ENCODE measurements at places on chromosomes 4 and X.

GRCh38 chr4:16227462-16227868 lies 1.2 kb upstream of the TAPT1 start:
- DNase-seq: peak; percentile 30

GRCh38 chrX:44020693-44021092 lies 47.5 kb upstream of the NDP start:
- no peak for DNase-seq

DNA sequence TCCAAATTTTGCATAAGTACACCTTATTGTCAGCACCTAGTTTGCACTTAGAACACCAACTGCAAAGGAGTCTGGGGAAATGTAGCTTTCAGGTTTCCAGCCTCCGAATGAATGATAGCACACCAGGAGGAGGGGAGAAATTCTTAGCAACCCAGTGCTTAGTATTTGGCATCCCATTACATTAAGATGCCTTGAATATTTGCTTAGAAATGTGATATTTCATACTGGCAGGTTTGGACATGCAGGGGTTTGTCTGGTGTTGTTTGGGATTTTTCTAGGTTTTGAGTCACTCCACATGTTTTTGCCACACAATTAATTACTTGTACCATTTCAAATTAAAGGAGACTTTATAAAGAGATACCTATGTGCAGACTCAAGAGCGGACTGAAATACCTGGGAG lies 60.3 kb upstream of the CAMK2D start:
- no peak for DNase-seq

DNA sequence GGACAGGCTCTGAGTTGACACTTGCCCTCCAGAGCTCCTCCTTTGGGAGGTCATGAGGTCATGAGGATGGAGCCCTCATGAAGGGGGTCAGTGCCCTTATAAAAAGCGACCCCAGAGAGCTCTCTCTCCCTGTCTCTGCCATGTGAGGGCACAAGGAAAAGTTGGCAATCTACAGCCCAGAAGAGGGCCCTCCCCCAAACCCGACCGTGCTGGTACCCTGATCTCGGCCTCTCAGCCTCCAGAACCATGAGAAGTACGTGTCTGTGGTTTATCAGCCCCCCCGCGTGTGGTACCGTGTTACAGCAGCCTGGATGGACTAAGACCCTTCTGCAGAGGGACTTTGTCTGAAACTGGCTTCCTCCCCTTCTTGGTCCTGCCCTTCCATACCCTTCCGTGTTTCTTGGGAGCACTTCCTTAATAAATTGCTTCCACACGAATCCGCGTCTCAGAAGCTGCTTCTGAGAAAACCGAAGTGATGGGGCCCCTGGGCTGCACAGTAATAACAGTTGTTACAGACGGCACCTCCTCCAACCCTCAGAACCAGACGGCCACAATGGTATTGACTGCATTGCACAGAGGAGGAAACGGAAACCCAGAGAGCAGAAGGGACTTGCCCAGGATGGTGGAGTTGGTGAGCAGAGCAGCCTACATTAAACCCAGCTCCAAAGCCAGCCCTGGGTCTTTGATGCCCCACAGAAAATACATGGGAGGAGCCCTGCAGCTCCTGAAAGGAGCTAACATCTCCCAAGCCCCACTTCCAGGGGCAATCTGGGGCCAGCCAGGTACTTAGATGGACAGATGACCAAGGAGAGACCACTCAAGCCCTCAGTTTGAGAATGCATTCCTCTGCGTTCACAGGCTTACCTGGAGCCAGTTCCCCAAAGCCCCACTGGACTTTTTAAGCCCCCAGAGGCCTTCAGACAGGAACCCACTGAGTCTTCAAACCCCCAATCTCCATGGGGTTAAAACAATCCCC lies 242.7 kb downstream of the BCOR start:
- no peak for DNase-seq

DNA sequence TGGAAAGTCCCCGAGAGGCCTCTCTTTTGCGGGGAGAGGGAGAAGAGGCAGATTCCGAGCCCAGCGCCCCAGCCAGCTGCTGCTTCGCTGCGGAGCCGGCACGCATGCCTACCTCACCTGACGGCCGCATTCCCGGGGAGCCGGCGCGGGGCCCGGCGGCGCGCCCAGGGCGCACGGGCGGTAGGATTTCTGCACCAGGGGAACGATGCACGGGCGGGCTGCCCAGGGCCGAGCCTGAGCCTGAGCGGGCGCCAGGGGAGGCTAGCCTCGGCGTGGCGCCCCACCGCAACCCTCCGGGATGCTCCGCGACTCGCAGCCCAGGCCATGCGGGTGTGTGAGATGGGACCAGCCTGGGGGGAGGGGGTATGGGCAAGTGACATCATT lies 81.3 kb upstream of the SCML1 start:
- DNase-seq: no peak

DNA sequence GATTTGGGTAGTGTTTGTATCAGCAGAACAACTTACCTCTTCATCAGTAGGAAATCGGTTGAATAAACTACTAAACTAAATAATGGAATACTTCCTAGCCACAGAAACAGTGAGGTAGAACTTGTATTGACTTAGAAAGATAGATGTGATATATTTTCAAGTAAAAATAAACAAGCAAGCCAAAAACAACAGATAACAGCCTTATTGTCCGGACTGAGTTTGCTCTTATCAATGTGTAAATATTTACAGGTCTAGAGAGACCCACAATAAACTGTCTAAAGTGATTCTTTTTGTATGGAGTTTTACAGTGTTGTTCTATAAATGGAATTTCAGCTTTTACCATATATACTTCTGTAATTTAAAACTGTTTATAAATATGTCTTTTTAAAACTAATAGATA lies 721.8 kb downstream of the ADGRL3 start:
- DNase-seq: no peak

DNA sequence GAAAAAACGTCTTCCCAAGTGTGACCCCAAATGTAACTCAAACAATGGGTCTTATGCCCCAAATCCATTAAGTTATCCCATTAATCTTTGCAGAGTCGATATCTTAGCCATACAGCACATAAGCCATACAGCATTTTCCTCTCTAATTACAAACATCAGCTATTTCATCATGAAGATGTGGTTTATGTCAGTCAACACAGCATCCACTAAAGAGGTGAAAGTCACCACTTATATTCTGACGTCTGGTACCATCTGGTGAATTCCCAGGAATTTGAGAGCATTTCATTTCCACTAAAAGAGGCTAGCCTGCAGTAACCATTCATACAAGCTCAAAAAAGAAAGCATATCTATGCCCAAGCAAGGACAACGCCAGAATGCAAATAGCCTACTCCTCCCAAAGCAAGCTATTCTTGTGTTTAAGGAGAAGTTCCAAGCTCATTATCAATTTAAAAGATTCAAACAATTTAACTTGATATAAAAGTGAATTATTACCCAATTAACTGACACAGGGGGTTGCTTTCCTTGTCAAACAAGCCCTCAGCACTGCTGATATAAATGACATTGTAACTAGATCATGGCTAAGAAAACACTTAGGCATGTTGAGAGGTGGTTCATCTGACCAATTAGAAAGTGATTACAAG lies 203.3 kb downstream of the ANTXR2 start:
- DNase-seq: no peak

GRCh38 chr4:148692242-148692641 lies 250.0 kb upstream of the NR3C2 start:
- DNase-seq: no peak

DNA sequence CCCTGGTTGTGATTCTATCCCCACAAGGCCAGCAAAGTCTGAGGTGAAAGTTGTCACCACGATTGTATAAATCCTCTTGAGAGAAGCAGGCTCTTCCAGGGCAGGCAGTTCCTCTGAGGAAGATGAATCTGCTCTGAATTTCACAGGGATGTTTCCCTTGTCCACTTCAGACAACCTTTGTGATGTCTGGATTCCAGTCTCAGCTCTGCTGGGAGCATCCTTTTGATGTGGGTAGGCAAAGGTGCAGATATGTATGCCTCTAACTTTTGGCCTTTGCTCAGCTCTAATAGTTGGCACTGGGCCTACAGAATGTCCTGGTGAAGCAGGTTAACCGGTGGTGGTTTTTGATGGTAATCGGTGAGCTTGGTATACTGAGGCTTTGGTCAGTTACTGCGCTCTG lies 50.6 kb upstream of the WDR1 start:
- no peak for DNase-seq

GRCh38 chr4:5773271-5773555 lies 62.2 kb downstream of the EVC start:
- DNase-seq: peak; percentile 82

DNA sequence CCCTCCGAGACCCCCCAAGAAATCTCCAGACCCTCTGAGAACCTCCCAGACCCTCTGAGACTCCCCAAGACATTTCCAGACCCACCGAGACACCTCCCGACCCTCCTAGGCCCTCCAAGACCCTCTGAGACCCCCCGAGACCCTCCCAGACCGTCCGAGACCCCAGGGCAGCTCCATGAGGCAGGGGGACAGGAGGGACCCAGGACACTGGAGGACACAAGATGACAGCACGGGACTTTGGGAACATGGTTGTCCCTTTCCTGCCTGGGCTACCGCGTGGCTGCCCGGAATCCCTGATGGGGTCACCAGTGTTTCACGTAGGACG lies 10.3 kb downstream of the CTBP1 start:
- no peak for DNase-seq

GRCh38 chr4:44872246-44872645 lies 145.9 kb upstream of the GNPDA2 start:
- DNase-seq: no peak

DNA sequence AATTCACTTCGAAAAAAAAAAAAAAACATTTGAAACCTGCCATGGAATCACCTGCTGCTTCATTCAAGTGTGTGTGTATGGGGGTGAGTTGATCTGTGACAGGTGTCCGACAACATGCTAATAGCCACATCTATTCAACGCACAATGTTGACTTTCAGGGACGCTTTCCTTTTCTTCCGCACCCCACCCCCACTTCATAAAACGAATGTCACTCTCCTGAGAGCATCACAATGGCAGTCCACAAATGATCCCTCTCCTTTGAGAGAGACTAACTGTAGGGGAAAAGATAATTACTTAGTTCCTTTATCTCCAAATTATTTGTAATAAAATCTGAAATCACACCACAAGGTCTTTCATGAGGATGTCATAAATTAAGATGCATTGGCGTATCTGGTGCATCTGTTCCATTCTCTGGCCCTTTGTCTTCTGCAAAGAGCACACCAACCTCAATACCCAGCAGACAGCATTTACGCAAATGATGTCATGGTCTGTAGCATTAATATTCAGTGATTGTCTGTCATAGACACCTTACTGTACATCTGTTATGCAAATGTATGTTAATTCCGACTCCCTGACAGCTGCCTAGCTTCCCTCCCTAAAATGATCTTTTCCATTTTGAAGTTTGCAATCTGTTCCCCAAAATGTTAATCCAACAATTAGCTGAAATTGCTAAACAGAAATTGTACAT lies 640.0 kb upstream of the BOD1L1 start:
- no peak for DNase-seq

- no peak for DNase-seq
Measured at GRCh38 chr4:43244688-43245382, 352.3 kb downstream of the GRXCR1 start.

DNA sequence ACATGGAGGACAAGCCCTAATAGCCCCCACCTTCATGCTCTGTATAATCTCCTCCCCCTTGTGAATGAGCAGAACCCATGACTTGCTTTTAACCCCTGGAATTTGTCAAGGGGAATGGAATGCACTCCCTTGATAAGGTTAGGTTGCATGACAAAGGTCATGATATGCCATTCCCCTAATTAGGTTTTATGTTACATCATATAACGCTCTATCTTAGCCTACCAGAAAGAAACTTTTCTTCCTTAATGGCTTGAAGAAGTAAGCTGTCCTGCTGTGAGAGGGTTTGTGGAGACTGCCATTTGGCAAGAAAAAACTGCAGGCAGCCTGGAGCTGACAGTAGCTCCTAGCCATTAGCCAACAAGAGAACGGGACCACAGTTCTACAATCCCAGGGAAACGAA lies 399.8 kb upstream of the MAD2L1 start:
- no peak for DNase-seq

GRCh38 chrX:84240848-84241565 lies 53.0 kb upstream of the RPS6KA6 start:
- DNase-seq: peak; percentile 19

- no peak for DNase-seq
Measured at GRCh38 chr4:162634390-162634789, 470.6 kb upstream of the FSTL5 start.

DNA sequence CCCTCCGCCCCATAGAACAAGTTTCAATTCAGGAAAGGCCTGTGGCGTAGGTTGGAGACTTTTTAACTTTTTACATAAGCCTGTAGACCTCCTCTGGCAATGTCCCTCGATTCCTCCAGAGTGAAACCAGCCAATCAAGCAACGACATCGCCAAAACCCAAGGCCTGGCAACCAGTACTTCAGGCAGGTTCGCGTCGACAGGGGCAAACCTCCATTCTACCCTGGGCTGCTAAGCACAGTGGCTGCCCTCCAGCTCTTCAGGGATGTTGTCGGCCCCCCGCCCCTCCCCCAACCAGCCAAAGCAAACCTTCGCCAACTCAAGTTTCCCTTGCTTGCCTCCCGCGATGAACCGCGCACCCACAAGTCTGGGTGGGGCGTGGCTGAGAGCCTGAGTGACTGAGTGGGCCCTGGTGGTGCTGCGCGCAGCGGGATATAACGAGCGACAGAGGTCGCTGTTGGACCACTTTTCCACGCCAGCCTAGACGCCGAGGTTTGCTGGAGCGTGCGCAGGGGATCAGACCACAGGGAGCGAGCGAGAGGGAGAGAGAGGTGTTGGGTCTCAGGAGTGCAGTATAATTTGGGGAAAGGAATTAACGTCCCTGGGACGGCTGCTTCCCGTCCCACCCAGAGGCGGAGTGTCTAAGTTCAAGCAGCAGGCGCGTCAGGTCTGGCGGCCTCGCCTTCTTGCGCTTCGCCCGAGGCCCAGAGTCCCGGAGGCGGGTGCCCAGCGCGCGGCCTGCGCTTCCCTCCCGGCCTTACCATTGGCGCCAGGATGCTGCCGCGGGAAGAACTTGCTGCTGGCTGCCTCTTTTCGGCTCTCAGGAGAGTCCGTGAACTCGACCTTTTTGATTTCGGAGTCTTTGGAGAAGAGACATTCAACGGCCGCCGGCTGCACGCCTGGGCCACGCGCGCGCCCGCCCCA lies 9.0 kb upstream of the PITX2 start:
- peak; percentile 84 for DNase-seq

DNA sequence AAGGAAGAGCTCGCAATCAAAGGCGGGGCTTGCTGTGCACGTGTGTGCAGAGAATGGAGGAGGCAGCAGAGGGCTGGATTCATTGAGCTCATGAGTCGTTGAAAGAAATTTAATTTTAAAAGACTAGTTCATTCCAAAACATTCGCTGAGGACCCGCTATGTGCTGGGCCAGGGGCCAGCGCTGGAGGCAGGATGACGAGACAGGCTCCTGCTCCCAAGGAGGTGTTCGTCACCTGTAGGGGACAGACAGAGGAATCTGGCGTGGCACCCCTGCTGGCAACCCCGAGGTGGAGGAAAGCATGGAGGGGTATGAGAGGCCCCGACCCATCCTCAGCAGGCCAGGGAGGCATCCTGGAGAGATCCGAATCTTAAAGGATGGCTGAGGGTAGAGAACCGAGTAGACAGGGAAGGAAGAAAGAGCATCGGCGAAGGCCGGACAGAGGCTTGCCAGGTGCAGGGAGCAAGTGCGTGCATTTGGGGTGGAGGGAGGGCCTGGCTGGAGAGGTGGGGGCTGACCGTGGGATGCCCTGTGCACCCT lies 96.4 kb downstream of the CPZ start:
- DNase-seq: no peak

GRCh38 chr4:7124689-7125442 lies 57.0 kb upstream of the GRPEL1 start:
- peak; percentile 95 for DNase-seq

Data from IMR-90 (cell line).